Esophagus mucosa (tissue), 1 donor: ENCODE measurements at places on chromosomes 1 and 21. TPM values are rescaled to one million over a fixed set of nuclear protein-coding genes. Genes with fewer than 3 reads are reported as not detected.
A peak's percentile ranks its signal among the peaks of the same experiment; 100 is the strongest.

DNA sequence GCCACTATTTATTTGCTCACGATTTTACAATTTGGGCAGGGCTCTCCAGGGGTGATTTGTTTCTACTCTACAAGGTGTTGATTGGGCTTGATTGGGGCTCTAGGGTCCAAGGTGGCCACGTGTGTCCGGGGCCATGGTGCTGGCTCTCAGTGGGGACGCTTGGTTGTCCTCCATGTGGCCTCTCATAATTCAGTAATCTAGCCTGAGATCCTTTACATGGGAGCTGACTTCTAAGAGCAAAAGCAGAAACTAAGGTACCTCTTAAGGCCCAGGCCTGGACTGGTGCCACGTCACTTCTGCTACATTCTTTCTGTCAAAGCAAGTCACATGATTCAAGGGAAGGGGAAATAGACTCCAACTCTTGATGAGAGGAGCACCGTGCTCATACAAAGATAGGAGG, 8.1 kb upstream of the PSRC1 start:
- no peak for ATAC-seq

Gene OSCP1
- total RNA-seq, result 7.3 TPM

DNA sequence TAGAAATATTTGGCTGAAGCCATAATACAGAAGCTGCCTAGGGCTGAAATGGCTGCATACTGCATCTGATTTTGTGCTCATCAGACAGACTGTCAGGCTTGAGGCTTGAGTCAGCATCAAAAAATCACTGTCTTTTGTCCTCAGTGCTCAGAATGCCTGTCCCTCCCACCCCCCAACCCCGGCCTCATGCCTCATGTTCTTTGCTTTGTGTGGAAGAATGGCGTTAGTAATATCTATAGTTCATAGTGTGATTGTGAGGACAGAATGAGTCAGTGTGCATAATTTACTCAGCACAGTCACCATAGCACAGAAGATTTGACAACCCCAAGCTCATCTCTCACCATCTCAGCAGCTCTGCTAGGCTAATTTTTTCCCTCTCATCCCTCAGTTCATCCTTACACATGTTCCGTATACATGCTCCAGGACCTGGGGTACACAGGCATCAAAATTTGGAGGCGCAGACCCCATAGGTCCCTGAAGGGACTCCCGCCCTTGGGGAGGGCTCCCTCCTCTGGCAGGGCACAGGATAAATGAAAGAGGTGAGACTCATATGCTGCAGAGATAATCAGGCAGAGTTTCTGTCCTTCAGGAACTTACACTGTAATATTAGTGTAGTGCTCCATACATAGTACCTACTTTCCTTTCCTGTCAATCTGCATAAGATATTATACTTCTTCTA, 159.1 kb upstream of the C8B start:
- ATAC-seq, result peak; percentile 32

Gene IFI44
- total RNA-seq, result 10.7 TPM

DNA sequence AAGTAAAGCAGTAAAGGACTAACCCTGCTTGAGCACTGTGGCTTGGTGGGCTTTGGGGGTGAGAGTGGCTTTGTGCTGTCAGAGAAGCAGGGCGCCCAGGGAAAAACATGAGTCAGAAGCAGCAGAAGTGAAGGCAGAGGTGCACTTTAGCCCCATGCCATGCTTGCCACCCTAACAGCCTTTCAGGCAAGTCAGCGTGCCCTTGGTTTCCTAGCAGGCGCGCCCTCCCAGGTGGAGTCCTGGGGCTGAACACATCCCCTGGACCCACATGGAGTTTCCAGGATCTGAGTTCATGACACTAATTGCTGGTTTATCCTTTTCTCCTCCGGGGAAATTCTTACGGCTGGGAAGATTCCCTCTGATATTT, 106.6 kb downstream of the TLR5 start:
- ATAC-seq, result no peak

DNA sequence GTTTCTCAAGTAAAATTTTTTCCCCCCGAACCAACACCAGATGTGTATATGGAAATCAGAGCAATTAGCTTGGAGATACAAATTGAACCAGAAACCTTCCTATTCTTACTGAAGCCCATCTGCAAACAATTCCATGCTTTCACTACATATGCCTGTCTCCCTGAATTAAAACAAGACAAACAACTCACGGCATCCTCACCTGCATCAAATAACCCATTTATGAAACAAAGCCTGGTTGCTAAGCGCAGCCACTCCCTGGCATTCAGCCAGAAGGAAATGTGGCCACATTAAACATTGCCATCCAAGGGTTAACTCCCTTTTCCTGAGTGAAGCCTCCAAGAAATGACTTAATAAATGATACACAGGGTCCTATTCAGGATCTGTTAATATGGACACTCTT, 55.3 kb downstream of the APP start:
- ATAC-seq, result no peak

DNA sequence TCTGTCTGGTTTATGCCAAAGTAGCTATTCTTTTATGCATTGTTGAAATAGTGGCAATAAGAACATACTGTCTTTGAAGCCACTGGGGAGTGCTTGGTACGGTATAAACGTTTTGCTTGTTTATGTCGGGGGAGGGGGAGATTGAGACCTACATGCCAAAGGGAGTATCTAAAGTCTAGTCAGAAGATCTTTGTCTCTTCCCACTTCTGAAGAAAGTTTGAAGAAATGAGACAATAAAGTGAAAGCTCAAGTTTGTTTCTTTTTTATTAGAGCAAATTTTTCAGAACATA, 6.8 kb downstream of the AKIRIN1 start:
- ATAC-seq, result no peak

Gene TTC39A
- total RNA-seq, result 32.6 TPM

Gene GPR52
- 0.56 TPM for total RNA-seq

GRCh38 chr1:229842302-229843255, 216.5 kb downstream of the URB2 start:
- ATAC-seq, result no peak

Gene F5
- 0.20 TPM for total RNA-seq

Gene IFI16
- 100 TPM for total RNA-seq

GRCh38 chr1:150182247-150182646, 32.5 kb downstream of the PLEKHO1 start:
- ATAC-seq, result no peak

- ATAC-seq, result peak; percentile 96
Measured at GRCh38 chr1:89953131-89953626, 41.7 kb upstream of the ZNF326 start.

- ATAC-seq, result no peak
Measured at GRCh38 chr1:175773571-175773970, 30.2 kb upstream of the TNR start.

Gene IRF6
- 159 TPM for total RNA-seq

GRCh38 chr1:66313429-66313828, 220.5 kb upstream of the SGIP1 start:
- no peak for ATAC-seq

Gene RNU1-4
- total RNA-seq, result 6,387 TPM

DNA sequence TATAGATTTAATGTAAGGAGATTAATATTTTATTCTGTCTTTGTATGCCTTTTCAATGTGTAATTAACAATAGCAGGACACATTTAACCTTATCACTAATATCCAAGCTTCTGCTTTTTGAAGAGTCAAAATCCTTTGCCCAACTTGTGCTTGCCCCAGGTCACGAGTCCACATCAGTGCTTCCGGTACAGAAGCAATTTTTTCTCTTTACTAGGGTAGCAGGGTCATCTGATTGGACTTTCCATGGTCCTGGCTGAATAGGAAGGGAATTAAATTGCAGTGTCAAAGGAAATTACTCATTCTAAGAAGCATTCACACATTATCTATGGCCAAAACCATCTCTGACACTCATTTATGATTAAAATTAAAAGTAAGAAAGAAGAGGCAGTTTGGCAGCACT, 460.5 kb upstream of the ADGRL2 start:
- no peak for ATAC-seq

- no peak for ATAC-seq
Measured at GRCh38 chr21:15400905-15401304, 328.9 kb upstream of the USP25 start.

GRCh38 chr1:983798-984475, 2.0 kb upstream of the PERM1 start:
- ATAC-seq, result peak; percentile 32

Gene CLCA2
- 357 TPM for total RNA-seq

- ATAC-seq, result no peak
Measured at GRCh38 chr1:41764656-41765055, 154.1 kb downstream of the HIVEP3 start.
